ENCODE measurements at places on chromosomes 7 and 10. TPM values are rescaled to one million over a fixed set of nuclear protein-coding genes. Genes with fewer than 3 reads are reported as not detected.
A peak's percentile ranks its signal among the peaks of the same experiment; 100 is the strongest.

GRCh38 chr10:6702030-6702429 is 122.0 kb upstream of the PRKCQ start:
- H3K4me3 ChIP-seq = no peak overlapping the region
- no peak overlapping the region for H3K27ac ChIP-seq
- no peaks in the 10 kb centered on the region for H3K4me1 ChIP-seq

GRCh38 chr7:927031-927671 is 27.3 kb downstream of the ADAP1 start:
- H3K27me3 ChIP-seq = no peaks in the 10 kb centered on the region
- no peaks in the 10 kb centered on the region for H3K36me3 ChIP-seq
- H3K4me3 ChIP-seq = no peak overlapping the region
- no peak overlapping the region for H3K27ac ChIP-seq
- peaks cover 20% of the 10 kb centered on the region for H3K4me1 ChIP-seq

GRCh38 chr7:151885202-151885580 is 8.3 kb upstream of the PRKAG2 start:
- H3K4me1 ChIP-seq = peaks cover under 1% of the 10 kb centered on the region
- H3K27ac ChIP-seq = no peak overlapping the region
- peaks cover 30% of the 10 kb centered on the region for H3K27me3 ChIP-seq
- no peak overlapping the region for H3K4me3 ChIP-seq
- H3K36me3 ChIP-seq = no peaks in the 10 kb centered on the region
- no peak for DNase-seq

DNA sequence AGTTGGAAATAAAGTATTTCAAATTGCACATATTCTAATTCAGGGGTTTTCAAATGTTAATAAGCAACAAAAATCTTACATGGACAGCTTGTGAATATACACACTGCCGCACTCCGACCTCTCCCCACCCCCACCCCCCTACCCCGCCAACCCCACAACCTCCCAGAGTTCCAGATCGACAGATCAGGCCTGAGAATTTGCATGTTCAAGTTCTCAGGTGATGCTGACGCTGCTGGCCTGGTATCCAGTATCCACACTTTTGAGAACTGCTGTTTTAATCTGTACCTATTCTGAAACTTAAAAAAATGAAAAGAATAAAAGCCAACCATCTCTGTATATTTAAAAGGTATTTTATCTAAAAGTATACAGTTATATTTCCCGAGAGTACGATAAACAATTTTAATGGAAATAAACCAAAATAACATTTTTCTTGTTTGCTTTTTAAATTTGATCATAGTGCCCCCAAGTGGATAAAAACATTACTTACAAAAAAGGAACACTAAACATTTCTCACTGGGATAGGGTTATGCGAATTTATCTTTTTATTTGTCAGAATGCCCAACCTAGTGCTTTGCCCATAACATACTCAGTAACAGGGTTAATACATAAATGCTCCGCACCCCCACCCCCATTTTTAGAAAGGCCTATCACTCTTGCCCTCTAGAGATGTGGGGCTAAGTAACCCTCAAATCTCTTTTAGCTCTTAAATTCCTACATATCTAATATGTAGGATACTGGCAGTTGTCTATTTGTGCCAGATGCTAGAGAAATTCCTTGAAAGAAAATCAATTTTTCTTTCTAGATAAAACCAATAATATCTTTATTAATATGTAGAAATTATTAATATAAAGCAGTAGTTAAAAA is 166.3 kb downstream of the RNF133 start:
- no peaks in the 10 kb centered on the region for H3K36me3 ChIP-seq
- no peaks in the 10 kb centered on the region for H3K4me1 ChIP-seq
- H3K27me3 ChIP-seq = peaks cover 8% of the 10 kb centered on the region
- H3K27ac ChIP-seq = no peak overlapping the region
- DNase-seq = no peak

The INMT gene
- polyA plus RNA-seq = 0.11 TPM

DNA sequence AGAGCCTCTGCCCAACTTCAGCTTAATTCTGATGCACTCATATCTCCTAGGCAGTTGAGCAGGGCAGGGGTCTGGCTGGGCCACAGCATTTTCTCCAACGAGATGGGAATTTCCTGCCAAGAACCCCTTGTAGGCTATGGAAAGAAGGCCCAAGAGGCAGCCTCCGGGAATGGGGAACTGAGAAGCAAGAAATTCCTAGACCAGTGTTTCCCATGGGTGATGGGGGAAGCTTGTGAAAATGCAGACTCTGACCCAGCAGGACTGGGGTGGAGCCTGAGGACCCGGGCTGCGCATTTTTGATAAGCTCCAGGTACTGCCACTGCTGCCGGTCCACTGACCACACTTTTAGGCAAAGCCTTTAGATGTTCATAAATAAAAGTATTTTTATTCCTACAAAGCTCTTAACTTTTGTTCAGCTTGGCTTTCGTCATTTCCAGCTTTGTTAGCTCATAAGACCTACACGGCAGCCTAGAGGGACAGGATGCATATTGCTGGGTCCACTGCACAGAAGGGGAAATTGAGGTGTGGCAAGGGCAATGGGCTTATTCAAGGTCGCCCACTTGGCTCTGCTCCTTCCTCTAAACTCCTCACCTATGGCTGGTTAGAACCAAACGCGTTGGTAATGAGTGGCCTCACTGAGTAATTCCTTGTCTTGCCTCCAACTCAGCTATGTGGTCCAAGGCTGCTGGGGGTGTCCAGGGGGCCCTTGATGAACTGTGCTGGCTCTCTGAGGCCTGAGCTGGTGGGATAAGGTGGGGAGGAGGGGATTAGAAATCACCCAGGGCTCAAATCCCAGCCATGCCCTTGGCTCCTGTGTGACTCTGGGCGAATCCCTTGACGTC is 29.5 kb downstream of the ZCCHC24 start:
- no peaks in the 10 kb centered on the region for H3K36me3 ChIP-seq
- no peak overlapping the region for H3K27ac ChIP-seq
- no peaks in the 10 kb centered on the region for H3K27me3 ChIP-seq
- peaks cover 14% of the 10 kb centered on the region for H3K4me1 ChIP-seq
- no peak for DNase-seq

GRCh38 chr7:50792342-50793119 is 9.8 kb upstream of the GRB10 start:
- H3K27me3 ChIP-seq = peaks cover 72% of the 10 kb centered on the region
- no peak for DNase-seq
- peak overlapping the region; percentile 84 for H3K4me3 ChIP-seq
- H3K36me3 ChIP-seq = no peaks in the 10 kb centered on the region
- H3K4me1 ChIP-seq = peaks cover 5% of the 10 kb centered on the region

DNA sequence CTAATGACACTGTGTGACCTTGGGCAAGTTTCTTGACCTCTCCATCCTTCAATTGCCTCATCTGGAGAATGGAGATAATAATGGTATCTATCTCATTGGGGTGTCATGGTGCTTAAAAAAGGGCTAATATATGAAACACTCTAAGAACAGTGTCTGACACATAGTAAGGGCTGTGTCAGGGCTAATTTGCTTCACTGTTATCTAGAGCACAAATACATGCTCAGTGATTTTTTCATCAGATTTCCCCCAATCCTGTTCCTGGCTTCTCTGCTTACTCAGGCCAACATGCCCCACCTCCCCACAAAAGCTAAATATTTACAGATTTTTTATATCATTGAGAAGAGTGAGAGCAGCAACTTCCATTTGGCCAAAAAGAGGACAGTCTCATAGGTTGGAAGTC is 20.6 kb downstream of the WIPF3 start:
- H3K27me3 ChIP-seq = peaks cover 8% of the 10 kb centered on the region
- H3K27ac ChIP-seq = no peak overlapping the region
- no peaks in the 10 kb centered on the region for H3K4me1 ChIP-seq

The C7orf57 gene
- polyA plus RNA-seq = not detected

- no peak overlapping the region for H3K27ac ChIP-seq
- no peak overlapping the region for H3K4me3 ChIP-seq
- H3K27me3 ChIP-seq = no peaks in the 10 kb centered on the region
- no peaks in the 10 kb centered on the region for H3K4me1 ChIP-seq
- DNase-seq = no peak
- no peaks in the 10 kb centered on the region for H3K36me3 ChIP-seq
Observed at GRCh38 chr10:95437669-95438068, 123.5 kb downstream of the SORBS1 start.

GRCh38 chr7:140230516-140230860 is 53.7 kb upstream of the KDM7A start:
- no peaks in the 10 kb centered on the region for H3K27me3 ChIP-seq
- H3K36me3 ChIP-seq = no peaks in the 10 kb centered on the region
- peak overlapping the region; percentile 99 for H3K4me3 ChIP-seq
- peak; percentile 86 for DNase-seq

DNA sequence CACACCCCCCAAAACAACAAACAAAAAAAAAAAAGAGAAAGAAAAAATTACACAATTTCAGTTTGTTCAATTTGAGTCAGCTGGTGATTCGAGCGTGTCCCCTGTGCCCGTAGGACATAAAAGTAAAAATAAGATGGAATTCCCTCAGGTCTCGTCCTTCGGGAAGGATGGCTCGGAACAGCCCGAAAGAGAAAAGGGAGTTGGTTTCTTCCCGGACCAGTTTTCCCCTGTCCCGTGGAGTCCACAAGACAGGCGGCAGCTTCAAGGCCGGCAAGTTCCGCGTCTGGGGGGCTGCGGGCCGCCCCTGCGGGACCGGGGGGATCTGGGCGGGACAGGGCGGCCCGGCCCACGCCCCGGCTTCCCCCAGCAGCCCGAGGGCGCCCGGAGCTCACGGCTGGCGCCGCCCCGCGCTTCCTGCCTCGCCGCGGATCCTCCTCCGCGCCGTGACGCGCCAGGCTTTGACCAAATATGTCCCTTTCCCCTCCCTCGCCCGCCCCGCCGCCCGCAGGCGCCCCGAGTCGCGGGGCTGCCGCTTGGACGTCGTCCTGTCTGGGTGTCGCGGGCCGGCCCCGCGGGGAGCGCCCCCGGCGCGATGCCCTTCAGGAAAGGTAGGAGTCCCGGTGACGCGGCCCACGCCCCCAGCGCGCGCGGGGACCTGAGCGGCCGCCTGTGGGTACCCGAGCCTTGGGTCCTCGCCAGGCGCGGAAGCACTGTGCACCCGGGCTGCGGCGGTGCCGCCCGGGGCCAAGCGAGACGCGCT is 55.8 kb downstream of the RBM17 start:
- peak overlapping the region; percentile 87 for H3K4me3 ChIP-seq
- peaks cover 28% of the 10 kb centered on the region for H3K27me3 ChIP-seq
- peak overlapping the region; percentile 88 for H3K27ac ChIP-seq
- H3K4me1 ChIP-seq = peaks cover 57% of the 10 kb centered on the region

The AASS gene
- polyA plus RNA-seq = 3.3 TPM

The GHRHR gene
- polyA plus RNA-seq = not detected

- no peaks in the 10 kb centered on the region for H3K4me1 ChIP-seq
- DNase-seq = no peak
Observed at GRCh38 chr10:94489976-94490788, 55.4 kb upstream of the HELLS start.

The ANKRD22 gene
- not detected for polyA plus RNA-seq

GRCh38 chr10:63751836-63752235 is 230.6 kb downstream of the REEP3 start:
- H3K27ac ChIP-seq = no peak overlapping the region
- no peak overlapping the region for H3K4me3 ChIP-seq
- no peaks in the 10 kb centered on the region for H3K36me3 ChIP-seq
- H3K27me3 ChIP-seq = no peaks in the 10 kb centered on the region

DNA sequence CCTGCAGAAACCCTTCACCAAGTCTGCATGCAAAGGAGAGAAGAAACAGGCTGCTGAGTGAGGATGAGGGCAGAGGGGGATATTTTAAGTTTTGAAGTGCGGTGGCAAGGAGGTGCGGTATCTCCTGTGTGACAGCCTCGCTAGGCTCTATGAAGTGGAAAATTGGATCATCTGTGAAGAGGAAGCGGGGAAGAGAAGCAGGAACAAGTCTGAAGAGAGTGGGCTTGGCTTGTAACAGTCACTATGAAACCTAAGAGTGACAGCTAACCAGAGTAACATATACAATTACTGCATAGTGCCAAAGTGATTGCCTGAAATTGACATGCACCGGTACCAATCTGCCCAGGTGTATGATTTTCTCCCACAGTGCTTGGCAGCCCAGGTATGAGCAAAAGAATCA is 287.5 kb upstream of the KLF14 start:
- H3K27ac ChIP-seq = peak overlapping the region; percentile 93
- no peak for DNase-seq
- H3K4me1 ChIP-seq = peaks cover 78% of the 10 kb centered on the region
- H3K27me3 ChIP-seq = no peaks in the 10 kb centered on the region

DNA sequence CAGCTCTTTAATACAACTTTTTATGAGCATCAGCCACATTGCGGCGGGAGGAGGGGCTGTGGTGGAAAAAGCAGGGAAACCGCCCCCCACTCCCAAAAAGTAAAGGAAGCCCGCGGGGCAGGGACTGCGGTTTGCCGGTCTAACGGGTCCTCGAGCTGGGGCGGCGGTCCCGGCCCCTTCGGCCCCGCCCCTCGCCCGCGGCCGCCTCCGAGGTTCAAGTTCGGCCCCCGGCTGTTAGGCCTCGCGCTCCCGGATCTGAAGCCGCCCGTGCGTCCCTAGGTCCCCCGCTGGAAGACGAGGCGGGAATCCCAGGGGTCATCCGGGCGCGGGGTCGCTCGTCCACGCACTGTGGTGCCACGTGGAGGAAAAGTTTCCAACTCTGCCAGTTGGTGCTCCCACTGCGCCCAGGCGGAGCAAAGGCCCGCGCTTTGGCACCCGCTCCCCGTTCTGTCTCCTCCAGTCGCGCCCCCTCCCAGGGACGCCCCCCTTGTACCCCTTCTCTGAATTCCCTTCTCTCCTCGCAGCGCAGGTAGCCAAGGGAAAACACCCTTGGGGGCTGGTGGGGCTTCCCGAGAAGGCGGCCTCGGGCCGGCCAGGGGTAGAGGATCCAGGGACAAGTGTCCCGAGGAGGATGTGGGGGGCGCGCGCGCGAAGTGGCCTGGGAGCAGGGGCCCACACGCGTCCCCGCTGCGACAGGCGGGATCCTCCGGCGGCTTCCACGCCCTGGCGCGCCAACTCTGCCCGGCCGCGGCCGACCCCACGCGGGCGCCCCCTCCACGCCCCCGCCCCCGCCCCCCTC is 798 bp upstream of the AUTS2 start:
- H3K36me3 ChIP-seq = no peaks in the 10 kb centered on the region
- H3K4me1 ChIP-seq = peaks cover 5% of the 10 kb centered on the region
- H3K4me3 ChIP-seq = no peak overlapping the region

The FXYD4 gene
- polyA plus RNA-seq = not detected

The ZC3HAV1L gene
- not detected for polyA plus RNA-seq

The MINDY3 gene
- 2.8 TPM for polyA plus RNA-seq

The CD36 gene
- polyA plus RNA-seq = 0.80 TPM

Data from naive B cell (primary cell).